ENCODE measurements at places on chromosomes 4 and X.

- no peak for DNase-seq
These were observed 325.5 kb upstream of the SLC7A11 start for GRCh38 chr4:138567696-138568095.

- DNase-seq = no peak
These were observed 28.0 kb downstream of the TBC1D19 start for GRCh38 chr4:26611885-26612284.

DNA sequence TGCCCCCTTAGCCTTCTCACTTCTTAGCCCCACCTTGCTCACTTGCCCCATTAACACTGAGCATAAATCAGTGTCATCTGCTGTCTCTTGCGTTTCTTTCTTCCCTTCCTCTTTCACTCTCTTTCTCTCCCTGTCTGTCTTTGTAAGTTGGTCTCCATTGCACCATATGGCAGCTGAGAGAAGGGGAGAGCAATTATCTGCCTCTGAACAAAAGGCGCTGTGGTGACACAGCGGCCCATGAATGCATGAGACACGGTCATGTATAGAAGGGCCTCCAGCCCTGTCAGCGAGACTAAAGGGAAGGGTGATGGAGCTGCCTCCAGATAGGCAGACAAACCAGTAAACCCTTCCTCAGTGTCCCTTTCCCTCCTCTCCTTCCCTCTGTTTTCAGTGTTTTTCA, 88.8 kb upstream of the PCDH18 start:
- peak; percentile 69 for DNase-seq

DNA sequence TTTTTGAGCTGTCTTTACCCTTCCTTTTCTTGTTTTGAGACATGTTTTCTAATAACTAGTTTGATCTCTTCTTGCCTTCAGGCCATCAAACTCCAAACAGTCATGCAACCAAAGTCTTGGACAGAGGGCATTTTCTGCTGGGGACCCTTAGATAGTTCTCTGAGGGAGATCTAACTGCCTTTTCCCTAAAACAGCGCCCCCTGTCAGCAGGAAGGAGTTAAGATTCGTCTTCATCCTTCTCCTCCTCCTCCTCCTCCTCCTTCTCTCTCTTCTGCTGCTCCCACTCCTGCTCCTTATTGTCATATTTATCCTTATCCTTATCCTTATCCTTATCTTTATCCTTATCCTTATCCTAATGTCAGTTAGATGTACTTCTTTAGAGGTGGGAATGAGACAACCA, 417.2 kb downstream of the TRAM1L1 start:
- DNase-seq = no peak
